ENCODE measurements at places on chromosomes 5 and 9.

GRCh38 chr5:39302472-39302871, 61.8 kb downstream of the C9 start:
- H3K36me3 ChIP-seq = no peaks in the 10 kb centered on the region
- no peaks in the 10 kb centered on the region for H3K4me1 ChIP-seq
- H3K4me3 ChIP-seq = no peak overlapping the region
- DNase-seq = no peak
- no peak overlapping the region for H3K27ac ChIP-seq

GRCh38 chr5:15850939-15851341, 328.7 kb downstream of the MARCHF11 start:
- no peak overlapping the region for H3K4me3 ChIP-seq
- no peak for DNase-seq
- peaks cover 6% of the 10 kb centered on the region for H3K4me1 ChIP-seq
- H3K27ac ChIP-seq = no peak overlapping the region

DNA sequence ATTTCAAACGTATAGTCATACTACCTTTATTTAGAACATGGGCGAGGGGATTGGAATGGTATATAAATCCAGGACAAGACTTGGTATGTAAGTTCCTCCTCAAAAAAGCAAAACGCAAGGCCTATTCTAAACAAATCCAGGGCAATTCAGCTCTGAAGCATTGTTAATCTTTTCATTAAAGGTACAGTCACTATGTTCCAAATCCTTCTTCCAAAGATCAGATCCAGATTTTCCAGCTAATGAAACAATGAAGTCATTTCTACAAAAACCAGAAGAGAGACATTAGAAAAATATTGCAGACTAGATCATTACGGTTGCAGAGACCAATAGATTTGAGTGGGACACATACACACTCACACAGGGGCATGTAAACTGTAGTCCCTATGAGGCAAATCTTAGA, 116.1 kb upstream of the BNC2 start:
- no peak for DNase-seq
- H3K27me3 ChIP-seq = no peaks in the 10 kb centered on the region
- H3K4me3 ChIP-seq = no peak overlapping the region
- no peaks in the 10 kb centered on the region for H3K4me1 ChIP-seq

- no peak overlapping the region for H3K27ac ChIP-seq
- no peak for DNase-seq
- no peaks in the 10 kb centered on the region for H3K4me1 ChIP-seq
- H3K4me3 ChIP-seq = no peak overlapping the region
- no peaks in the 10 kb centered on the region for H3K27me3 ChIP-seq
- H3K36me3 ChIP-seq = no peaks in the 10 kb centered on the region
These were observed 47.8 kb downstream of the NR6A1 start for GRCh38 chr9:124723352-124723751.

Measured in upper lobe of left lung (tissue), 6 donors.